Activated CD4-positive, alpha-beta T cell treated with anti-CD3 and anti-CD28 coated beads, Interleukin-2, Interleukin-4, amounts not matched to agents 100 ng/mL and 50 ng/mL, durations not matched to agents 16 hours and 8 hours (primary cell): ENCODE measurements at places on chromosomes 7 and 10.

- no peak for DNase-seq
Observed at GRCh38 chr10:111018021-111018420, 58.8 kb upstream of the ADRA2A start.

DNA sequence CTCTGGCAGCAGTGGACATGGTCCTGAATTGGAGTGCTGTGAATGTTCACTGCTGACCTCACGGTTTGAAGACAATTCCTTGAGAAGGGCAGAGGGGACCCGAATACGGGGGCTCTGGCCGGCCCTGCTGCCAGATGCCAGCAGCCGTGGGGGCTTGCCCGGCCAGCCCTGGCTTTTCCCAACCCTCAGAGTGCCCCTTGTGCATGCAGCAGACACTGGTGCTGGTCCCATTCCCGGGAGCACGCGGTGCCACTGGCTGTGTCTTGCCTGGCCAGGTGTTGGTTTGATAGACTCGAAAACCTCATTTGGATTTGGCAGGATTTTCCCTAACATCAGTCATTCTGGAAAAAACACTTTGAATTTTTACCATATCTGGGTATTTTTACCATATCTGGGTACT is 49.1 kb downstream of the LHPP start:
- DNase-seq: no peak

- DNase-seq: peak; percentile 15
Observed at GRCh38 chr7:115066634-115067033, 144.7 kb downstream of the MDFIC start.

DNA sequence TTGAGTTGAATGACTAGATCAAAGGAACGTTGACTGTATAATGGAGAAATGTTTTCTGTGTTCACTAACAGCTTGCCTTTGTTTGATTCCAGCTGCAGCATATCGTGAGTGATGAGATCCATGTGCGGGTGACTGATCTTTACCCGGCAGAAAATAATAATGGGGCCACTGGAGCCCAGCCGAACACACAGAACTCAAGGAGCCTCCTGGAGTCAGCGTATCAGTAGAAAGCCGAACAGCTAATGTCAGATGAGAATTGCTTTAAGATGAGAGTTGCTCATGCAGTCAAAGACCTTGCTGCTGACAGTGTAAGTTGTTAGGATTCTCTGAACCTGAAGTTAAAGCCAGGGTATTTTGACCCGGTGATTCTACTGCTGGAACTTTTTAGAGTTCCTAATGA is 34.3 kb upstream of the MTPAP start:
- no peak for DNase-seq

DNA sequence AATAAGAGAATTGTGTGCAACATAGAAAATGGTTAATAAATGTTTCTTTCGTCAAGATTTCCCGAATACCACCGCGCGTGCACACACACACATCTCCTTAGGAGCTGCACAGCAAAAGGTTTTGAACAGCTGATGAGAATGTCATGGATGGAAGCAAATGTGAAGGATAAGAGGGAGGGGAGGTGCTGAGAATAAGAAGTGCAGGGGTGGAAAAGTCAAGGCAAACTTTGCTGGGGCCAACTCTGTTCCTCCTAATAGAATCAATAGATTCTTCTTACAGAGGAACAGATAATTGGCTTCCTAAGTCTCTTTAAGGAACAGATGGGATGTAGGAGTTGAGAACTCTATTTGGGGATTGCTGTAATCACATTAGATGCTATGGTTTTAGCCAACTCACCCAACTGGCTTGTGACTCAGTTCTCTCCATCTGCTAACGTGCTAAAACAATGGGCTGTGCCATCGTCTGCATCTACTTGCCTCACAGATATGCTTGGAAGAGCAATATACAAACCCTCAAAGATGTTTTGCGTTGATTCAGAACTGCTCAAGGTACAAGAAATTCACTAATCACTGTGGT is 408.2 kb upstream of the CELF2 start:
- DNase-seq: no peak

DNA sequence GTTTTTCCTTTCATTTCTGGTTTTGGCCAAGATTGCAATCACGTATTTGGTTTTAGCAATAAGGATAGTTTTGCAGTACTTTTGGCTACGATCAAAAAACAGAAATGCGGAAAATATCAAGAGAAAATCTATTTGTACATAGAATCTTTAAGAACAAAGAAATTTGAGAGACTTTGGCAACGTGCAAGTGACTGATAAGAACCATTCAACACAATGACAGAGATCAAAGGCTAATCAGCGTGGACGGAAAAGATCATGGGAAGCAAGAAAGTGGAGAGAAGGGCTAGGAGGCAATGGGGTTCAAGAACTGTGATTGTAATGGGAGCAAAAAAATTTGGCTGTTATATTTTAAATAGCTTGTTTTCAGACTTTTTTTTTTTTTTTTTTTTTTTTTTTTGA is 16.2 kb upstream of the LRRN3 start:
- no peak for DNase-seq

- no peak for DNase-seq
Observed at GRCh38 chr7:157844141-157844540, 507.3 kb downstream of the DNAJB6 start.

DNA sequence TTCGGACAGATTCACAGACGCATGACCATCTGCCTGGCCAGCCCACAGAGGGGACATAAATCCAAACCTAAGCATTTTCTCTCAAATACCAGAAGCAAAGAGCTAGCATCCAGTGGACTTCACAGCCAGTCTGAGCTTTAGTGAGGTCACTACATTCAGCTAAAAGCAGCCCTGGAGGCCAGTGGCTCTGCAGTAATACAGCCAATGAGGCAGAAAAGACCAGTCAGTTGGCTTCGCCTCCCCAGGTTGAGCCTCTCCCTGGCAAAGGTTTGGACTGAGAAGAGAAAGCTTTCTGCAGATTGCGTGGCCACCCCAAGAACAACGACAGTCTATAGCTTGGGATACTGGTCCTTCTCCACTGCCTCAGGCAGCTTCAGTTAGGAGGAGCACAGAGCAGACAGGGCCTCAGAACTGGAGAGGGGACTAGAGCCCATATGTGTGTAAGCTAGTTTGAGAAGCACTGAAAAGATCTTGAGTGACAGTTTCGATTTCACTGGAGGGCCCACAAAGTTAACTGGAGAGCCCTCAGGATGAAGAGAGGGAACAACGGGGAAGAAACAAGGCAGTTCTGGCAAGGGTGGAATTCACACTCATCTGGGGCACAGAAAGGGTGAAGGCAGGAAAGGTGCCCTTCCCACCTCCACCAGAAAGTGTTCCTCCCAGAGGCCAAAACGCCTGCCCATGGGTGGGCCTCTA is 3.8 kb downstream of the WDR91 start:
- no peak for DNase-seq

GRCh38 chr10:127523476-127523875 is 25.6 kb upstream of the NPS start:
- DNase-seq: no peak

- no peak for DNase-seq
Observed at GRCh38 chr10:130802301-130802700, 509.2 kb downstream of the TCERG1L start.

DNA sequence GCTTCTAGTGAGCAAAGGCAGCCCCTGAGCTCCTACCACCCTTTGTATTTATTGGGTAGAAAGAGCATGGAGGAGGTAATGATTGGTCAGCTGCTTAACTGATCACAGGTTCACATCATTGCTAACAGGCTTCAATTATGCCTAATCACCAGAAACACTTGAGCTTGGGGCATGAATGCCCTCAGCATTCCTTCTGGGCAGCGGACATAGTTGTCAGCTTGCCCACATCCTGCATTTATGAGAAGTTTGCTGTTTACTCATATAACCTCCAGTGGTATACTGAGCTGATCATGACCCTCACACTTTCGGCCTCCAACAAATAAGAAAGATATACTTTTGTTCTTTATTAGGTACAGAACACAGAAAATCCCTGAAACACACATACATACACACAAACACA is 140.3 kb upstream of the ODAD2 start:
- no peak for DNase-seq

DNA sequence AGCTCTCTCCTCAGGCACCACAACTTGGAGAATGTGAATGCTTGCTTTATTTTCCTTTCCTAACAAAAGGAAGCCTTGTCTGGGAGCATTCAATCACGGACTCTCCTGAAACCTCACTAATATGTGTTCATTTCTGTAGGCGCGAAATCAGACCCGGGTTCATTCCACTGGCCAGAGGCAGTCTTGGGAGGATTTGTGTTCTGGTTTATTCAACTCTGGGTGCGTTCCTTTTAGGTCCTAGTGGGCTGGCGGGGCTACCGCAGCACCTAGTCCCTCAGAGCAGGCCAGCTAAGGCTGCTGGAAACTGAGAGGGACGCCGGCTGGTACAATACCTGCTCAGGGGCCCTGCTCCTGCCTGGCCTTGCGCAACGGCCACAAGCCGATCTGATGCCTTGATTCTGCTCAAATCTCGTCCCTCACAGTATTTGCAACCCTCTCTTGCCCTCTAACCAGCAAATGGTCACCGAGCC is 7.5 kb downstream of the HOXA4 start:
- no peak for DNase-seq

GRCh38 chr7:150406312-150406566 is 27.1 kb downstream of the ZNF775 start:
- DNase-seq: no peak

DNA sequence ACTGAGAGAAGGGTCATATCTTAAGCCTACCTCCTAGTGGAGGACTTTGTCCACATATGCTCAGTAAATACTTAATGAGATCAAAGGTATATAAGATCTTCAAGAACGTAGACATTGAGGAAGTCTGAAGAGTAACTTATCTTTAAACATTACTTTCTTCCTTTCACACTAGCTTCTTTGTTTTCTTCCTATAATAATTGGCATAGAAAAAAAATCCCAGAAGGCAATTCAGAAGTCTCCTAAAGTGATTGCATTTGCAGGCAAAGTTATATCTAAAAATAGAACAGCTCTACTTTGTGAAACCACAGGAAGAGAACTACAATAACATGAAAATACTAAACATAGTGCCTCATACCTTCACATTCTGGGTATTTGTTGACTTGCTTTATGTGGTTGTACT is 150.4 kb downstream of the PPP1R3A start:
- DNase-seq: no peak

GRCh38 chr10:114811862-114812261 is 9.7 kb upstream of the FHIP2A start:
- DNase-seq: no peak

DNA sequence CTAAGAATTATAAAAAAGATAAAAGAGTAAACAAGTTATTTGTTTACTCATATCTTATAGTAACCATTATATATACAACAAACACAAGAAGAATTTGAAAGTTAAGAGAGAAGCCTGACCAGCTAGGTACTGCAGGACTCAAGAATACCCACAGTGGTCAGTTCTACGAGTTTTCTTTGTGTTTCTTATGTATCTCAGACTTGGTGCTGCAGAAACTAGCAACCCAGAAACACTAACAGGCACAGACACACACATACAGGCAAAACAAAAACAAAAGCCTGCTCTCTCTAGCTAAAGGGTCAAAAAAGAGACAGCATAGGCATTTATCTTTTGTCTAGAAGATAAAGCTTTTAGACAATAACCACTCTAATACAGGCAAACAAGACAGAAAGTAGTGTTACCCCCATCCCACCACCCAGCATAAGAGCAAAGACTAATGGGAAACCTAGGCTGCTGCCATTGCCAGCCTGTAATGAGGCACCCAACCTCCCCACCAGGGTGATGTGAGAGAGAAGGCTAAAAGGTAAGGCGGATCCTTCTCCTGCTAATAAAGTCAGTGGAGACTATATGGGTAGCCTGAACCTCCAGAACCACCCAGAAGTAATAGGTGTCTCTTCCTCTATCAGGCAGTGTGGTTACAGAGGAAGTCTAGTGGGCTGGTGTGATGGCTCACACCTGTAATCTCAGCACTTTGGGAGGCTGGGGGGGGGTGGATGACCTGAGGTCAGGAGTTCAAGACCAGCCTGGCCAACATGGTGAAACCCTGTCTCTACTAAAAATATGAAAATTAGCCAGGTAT is 113.9 kb downstream of the DNAJC1 start:
- DNase-seq: no peak

- DNase-seq: no peak
Observed at GRCh38 chr10:19824381-19825342, 8.4 kb downstream of the PLXDC2 start.

GRCh38 chr7:128755819-128756476 is 16.8 kb downstream of the CALU start:
- no peak for DNase-seq

GRCh38 chr10:61355211-61355610 is 98.0 kb downstream of the TMEM26 start:
- no peak for DNase-seq

DNA sequence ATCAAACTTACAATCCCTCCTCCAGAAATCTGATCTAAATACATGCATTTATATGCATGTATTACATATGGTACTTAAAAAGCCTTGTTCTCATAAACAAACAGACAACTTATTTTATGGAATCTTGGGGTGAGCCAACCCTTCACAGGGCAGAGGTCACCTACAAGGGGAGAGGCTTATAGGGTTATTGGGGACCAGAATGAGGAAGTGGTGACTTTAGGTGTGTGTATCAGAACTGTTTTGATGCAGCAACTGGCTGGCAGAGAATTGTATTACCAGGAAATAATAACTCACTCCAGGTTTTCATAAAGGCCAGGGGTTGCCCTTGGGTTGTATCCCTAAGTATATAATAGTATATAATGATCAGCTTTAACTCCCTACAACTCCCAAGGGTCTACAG is 91.1 kb downstream of the SVIL start:
- no peak for DNase-seq

GRCh38 chr7:42194238-42194637 is 42.8 kb downstream of the GLI3 start:
- DNase-seq: no peak

DNA sequence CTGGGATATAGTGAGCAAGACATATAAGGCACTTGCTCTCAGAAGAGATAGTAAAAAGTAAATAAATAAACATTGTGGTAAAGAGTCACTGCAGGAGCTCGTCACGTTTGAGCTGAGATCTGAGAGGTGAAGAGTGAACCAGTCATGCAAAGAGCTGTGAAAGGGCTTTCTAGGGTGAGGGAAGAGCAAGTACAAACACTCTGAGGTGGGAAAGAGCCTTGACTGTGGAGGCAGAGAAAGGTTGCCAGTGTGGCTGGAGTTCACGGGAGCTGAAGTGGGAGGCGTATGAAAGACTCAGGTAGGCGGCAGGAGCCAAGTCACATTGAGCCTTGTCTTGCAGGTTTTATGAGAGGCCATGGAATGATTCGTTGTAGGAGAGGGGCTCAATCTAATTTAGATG is 141.0 kb downstream of the C1GALT1 start:
- DNase-seq: no peak

DNA sequence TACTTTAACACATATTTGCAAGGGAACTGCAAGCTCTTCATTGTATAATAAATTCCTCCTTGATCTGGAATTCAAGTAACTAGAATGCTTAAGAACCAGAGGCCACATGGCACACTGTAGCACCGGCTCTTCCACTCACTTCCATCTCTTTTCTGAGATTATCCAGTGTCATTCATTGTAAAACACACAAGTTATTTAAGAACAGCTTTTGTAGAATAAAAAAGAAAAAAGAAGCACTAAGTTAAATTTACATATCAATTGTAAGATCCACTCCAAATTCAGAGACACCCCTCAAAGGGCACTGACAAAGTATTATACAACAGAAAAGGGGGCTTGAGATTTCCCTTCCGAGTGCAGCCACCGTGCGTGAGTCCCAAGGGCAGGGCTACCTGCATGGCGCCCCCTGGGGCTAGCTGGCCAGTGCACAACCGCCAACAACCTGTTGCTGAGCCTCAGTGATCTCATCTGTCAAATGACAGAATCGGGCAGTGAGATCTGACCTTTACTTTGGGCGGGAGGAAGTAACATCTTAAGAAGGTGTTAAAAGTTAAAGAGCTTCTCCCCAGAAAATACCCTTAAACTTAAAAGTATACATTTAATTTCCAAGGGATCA is 12.5 kb downstream of the GLI3 start:
- DNase-seq: no peak

GRCh38 chr7:81618396-81619014 is 151.3 kb downstream of the HGF start:
- no peak for DNase-seq
